ENCODE measurements at places on chromosomes 12 and 14.

DNA sequence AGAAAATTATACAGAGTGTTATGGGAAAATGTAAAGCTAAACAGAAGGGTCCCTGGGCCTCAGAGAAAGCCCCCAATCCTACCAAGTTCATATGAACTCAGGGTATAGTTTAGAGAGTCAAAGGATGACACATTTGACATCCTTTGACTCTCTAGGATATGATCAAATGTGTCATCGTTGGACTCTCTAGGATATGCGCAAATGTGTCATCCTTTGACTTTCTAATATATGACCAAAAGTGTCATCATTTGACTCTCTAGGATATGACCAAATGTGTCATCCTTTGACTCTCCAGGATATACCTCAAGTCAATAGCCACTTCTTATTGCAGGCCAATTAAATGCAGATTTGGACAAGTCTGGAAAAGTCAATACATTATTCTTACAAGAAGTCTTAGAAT is 204.8 kb upstream of the IGF1 start:
- DNase-seq: no peak

DNA sequence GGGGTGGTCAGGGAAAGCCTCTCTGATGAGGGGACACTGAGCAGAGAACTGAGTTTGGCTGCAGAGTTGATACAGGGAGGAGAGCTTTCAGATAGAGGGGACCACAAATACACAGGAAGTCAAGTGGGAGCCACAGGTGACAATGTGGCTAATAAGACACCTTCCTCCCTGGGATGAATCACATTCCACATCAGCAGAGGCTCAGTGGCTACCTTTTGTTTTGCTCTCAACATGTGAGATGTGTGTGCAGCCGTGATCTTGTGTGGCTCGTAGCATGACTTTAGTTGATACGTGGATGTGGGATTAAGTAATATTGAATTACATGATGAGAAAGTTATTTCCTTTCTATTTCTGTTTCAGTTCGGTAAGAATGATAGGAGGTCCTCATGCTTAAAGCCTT is 7.5 kb downstream of the CRADD start:
- DNase-seq: no peak

GRCh38 chr12:90987520-90987919 is 17.3 kb downstream of the EPYC start:
- DNase-seq: no peak

GRCh38 chr14:104320611-104321086 is 182.3 kb downstream of the KIF26A start:
- no peak for DNase-seq

DNA sequence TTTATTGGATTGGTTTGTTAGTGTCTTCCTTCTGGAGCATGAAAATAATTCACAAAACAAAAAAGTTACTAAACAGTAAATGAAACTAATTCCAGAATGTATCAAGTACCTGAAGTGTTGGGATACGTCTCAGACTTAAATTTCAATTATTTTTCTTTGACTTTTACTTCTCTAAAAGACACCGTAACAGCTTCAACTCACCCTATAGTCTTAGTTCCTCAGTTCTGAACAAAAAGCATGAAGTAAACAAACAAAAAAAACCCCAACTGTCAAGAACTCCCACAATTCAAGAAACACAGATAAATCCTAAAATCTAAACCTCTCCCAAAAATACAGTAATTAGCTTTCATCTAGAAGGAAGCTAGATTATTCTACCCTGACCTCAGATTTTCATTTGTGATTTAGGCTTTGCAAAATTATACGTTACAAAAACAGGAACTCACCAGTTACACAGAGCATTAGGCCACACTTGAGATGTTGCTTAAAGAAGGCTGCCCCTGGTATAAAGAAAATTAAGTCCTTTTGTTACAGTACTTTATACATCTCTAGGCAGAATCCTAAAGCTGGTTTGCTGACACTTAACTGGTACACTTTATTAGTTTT is 10.2 kb downstream of the HEATR5A start:
- no peak for DNase-seq

DNA sequence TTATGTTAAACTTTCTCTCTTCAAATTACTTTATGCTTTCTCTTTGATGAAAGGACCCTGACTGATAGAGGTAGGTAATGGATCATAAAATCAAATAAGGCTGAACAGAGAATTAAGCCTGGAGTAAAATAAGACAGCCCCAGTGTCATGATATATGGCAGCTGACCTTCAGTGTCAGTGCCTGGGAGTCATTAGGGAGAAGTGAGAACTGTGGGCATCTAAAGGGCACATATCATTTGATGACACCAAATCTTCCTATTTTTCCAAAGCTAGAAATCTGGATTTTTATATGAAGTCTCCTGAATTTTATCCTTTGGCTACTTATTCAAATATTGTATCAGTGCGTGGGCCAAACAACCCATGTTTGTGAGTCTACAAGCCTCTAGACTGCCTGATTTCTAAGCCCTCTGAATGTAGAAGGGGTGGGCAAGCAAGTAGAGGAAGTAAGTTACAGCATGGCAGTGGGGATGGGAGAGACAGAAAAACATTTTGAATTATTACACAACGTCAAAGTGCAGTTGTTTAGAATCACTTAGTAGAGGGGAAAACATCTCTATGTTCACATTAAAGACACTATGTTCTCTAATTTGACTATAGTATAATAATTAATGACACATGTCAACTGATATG is 10.0 kb downstream of the SLC39A9 start:
- no peak for DNase-seq

- no peak for DNase-seq
Measured at GRCh38 chr12:131093971-131094830, 140.5 kb downstream of the ADGRD1 start.

DNA sequence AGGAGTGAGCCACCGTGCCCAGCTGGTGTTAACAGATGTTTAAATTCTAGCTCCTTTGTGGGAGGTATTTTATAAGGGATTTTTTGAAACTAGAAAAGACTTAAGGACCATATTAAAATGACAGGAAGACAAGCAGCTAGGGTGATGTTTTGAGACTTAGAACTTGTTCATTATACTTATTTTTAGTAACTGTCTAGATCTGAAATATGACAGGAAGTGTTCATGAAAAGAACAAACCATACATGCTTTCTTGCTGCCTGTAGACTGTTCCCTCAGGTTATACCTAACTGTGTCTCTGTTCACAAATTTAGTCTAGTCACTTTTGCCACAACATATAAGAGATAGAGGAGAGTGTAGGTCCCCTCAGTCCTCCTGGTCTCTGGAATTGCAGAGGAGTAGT is 36.9 kb upstream of the KCNH3 start:
- DNase-seq: no peak

DNA sequence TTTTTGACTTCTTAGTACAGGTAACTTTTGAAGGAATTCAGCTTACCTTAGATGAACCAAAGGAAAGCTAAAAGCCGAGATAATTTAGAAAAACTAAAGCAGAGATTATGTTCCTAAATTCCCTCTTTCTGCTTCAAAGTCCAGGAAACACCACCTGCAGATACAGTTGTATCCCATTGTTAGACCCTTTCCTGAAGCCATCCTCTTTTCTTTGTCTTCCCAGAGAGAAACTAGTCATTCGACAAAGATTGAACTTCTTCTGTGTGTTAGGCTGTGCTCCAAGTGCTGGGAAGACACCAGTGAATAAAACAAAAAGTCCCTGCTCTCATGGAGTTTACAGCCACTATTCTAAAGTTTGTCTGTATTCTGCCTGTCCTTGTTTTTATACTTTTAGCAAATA is 29.3 kb downstream of the PPM1A start:
- peak; percentile 29 for DNase-seq

- no peak for DNase-seq
Measured at GRCh38 chr12:19761463-19761862, 322.2 kb downstream of the AEBP2 start.

DNA sequence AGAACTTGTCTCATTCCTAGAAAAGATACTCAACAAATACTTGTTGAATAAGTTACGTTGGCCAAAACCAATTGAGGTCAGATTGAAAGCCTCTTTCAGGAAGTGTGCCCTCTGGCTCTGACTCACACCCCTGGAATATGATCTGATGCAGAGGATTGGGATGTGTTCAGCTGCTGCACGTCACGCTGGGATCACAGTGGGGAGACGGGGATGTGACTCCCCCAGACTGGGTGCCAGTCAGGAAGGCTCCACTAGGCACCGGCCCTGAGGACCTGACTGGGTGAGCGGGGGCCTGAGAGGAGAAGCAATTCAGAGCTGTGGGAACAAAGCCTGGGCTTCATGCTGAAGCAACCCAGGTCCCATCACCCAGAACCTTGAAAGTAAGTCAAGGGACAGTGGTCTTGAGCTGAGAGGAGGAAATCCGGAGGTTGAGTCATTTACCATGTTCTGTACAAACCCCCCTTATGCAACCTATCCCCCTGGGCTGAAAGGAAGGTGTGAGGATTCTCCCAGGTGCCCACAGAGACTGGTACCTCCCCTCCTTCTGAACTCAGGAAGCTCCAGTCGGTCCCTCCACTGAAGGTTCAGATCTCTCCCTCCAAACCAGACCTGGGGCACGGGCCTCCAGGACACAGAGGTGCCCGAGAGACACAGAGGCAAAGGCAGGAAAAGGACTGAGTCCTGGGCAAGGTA is 3.9 kb downstream of the CEBPE start:
- no peak for DNase-seq

- peak; percentile 31 for DNase-seq
Measured at GRCh38 chr12:19139615-19140194, 10.2 kb downstream of the PLEKHA5 start.

DNA sequence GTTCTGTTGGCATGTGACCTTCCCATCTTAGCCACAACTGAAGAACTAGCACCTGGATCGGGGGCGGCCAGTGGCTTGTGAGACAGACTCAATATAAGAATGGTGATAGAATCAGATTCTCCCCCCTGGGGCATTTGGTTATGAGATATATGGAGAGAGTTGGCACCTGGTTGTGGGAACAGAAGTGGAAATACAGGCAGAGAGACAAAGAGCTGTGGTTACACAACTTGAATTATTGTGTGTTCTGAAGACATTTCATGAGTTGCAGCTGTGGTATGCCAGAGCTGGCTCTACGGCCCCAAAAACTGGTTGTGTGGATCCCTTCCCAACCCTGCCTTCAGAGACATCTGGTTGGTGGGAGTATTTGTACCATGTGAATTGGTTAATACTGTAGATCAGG is 2.9 kb upstream of the MSRB3 start:
- no peak for DNase-seq

- DNase-seq: peak; percentile 77
Measured at GRCh38 chr12:81078469-81079196, 754 bp downstream of the ACSS3 start.

DNA sequence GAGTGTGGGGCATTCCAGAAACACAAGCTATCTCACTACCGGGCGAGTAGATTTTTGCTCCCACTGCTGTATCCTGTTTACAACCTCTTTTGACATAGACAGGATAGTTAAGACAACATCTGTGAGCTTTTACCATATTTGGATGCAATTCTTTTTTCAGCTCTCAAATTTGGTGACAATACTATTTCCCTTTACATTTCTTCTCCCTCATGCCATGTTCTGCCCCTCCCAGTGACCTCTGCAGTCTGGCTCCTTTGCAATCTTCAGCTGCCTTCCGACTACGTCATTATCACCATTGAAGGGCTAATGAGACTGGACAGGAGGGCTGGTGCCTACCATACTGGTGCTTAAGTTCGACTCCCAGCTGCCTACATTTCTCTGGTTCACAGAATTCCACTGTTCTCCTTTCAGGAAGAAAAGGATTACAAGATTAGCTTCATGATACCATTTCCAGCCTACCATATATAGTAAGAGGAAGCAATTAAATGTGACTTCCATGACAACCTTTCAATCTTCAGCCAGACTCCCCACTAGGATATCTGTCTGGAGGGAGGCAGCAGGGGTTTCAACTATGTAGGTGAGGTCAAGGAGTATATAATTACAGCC is 251.6 kb downstream of the PHLDA1 start:
- DNase-seq: peak; percentile 94

- no peak for DNase-seq
Measured at GRCh38 chr12:45331552-45331951, 115.7 kb downstream of the ANO6 start.

DNA sequence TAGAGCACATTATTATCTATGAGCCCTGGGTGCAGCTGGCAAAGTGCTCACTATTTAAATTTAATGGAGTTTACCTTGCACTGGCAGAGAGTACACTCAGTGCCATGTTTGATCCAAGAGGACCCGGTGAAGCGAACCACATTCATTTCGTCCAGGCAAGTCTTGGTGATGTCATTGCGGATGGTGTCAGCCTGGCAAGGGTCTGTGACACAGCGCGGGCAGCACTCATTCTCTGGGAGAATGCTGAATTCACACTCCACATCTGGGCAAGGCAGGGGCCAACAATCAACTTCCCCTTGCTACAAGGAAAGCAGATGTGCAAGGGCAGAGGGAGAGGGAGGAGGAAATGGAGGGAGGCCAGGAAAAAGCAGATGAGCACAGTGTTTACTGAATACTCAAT is 356.2 kb downstream of the NELL2 start:
- DNase-seq: no peak

DNA sequence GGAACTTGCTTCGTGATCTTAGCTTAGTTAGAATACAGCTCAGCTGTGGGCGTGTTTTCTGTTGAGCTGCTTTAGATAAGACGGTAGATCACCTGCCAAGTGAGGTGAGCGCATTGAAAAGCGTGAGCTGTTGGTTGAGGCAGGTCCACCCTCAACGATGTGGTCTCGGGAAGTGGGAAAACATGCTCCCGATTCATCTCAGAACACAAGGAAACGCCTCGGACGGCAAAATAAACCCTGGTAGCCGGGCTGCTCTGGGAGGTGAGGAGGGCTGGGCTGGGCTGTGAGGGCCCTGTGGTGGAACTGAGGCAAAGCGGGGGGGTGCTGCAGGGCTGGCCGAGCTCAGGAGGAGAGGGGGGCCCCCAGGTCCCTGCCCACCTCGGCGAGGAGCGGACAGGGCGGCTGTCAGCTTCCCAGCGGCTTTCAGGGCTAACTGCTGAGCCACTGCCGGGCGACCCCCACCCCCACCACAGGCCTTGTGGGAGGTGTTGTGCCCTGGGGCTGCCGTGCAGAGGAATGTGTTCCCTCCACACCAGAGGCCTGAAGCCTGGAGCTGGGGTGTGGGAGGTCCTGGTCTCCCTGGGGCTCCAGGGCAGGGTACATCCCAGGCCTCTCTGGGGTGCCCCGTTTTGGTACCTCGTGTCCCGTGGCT is 30.7 kb downstream of the NOC4L start:
- no peak for DNase-seq

DNA sequence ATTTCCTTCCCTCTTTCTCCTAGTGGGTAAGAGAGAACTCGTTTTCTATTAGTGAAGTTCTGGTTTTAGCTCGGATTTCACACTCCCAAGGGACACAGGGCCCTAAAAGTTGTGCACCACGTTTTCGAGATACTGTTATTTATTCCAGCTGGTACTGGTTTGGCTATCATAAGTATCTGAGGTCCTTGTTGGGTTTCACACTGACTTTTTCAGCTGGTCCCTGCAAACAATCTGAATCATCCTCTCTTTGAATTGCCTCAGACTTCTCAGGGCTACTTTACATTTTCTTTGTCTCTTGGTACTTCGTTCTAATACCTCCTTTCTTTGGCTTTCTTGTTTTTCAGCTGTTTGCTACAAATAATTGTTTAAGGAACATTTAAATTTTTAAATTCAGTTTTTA is 75.7 kb downstream of the SCN8A start:
- no peak for DNase-seq

DNA sequence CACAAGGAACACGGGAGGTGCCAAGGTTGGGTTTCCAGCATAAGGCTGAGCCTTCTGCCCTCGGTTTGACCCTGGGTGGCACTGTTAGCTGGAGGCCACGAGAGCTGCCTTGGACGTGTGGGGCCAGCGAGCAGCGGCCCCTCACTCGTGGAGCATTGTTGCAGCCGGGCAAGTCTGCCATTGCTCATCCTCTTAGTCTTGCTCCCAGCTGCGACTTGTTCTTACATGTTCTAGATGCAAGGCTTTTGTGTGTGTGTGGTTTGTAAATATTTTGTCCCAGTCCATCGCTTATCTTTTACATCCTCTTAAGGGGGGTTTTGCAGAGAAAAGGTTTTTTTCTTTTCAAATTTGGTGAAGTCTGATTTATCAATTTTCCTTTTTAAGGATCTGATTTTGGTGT is 21.1 kb upstream of the C1S start:
- no peak for DNase-seq

Measured in mesendoderm (in vitro differentiated cells).